ENCODE measurements at places on chromosomes 16 and 17.

DNA sequence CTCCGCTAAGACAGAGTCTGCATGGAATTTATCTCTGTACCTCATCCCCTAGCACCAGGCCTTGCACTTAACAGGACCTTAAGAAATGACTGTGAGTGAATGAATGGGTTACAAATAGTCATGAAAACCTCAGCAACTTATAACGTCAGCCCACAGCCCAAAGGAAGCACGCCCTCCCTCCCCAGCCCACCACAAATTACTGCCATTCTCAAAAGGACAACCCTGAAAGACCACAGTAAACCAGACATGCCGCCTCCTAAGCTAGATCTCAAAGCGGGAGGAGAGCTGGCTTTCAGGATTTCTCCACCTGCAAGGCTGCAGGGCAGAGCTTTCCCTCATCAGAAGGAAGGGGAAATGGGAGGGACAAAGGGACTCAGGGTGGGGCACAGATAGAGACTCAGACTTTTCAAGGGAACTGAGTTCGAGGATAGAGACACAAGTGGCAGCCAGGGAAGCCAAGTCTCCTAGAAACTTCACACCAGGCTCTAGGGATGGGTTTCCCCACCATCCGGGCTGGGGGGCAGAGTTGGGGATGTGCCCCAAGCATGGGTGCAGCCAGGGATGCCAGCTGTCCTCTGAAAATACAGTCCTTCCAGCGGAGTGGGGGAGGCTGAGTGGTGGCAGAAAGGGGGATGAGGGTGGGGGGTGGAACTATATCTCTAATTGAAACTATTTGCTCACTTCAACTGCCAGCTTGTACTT, 56.7 kb downstream of the PLXDC1 start:
- no peak for DNase-seq

GRCh38 chr16:85821390-85822135, 22.1 kb downstream of the COX4I1 start:
- peak; percentile 98 for DNase-seq

DNA sequence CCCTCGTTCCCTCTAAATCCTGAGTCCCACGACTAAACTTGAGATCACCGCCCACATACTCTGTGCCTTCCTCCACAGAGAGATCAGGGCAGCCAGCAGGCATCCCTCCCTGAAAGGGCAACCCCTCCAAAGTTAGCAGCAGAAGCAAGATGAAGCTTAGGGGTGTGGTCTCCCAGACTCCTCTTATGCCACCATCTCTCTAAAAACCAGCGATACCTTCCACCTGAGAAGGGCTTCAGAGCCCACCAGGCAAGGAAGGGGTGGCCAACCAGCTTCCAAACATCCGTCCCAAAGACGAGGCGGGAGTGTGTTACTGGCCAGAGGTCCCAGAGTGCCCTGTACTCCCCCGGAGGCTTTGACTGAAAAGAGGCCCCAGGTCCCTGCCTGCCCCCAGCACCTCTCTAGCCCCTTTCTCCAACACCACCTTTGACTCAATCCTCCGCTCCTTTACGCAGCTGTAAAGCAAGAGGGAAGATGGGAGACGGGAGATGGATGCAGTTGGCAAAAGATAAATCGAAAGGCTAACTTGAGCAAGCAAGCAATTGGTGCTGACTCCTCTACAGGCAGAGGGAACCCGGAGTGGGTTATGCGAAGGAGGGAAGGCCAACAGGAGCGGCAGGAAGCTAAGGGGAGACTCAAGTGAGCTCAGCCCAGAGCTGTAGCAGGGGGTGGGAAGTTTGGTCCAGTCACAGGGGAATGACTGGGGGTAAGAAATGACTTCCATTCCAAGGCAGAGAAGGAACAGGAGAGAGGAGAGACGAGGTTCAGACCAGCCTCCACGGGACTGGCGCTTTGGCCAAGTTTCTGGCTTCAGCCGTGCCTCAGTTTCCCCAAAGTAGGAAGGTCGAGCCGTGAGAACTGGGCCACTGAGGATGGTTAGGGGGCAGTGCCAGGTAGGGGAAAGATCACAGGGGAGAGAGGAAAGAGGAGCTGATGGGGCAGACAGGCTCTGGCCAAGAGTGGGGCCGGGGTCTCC, 1.0 kb downstream of the ST3GAL2 start:
- DNase-seq, result peak; percentile 84

- no peak for DNase-seq
Measured at GRCh38 chr17:58305626-58306025, 23.0 kb downstream of the TSPOAP1 start.

DNA sequence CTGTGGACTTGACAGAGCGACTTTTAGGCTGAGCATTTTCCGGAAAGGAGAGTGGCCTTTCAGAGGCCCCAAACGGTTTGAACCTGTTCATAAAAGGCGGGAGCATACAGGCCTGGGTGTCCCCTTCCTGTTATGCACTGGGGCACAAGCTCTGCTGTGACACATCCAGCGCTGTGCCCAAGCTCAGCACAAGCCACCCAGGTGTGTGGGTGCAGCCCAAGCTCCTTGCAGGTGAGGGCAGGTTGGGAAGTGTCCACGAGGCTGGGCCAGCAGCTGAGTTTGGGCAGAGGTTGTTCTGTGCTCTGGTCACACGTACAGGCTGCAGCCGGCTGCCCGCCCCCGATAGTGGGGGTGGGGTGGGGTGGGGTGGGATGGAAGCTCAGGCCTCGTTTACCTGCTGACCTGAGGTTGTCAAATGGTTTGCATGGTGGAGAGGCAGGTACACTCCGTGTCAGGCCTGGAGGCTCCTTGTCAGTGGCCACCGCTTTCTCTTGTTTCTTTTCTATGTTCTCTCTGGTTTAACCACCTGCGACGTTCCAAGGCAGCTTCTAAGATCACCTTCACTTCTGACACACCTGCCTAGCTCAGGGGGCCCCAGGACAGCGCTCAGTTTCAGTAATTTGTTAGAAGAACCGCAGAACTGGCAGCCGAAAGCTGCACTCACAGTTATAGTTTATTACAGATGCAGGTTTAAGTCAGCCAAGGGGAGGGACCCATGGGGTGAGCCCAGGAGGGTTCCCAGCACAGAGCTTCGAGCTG, 194.7 kb upstream of the CIBAR2 start:
- no peak for DNase-seq

GRCh38 chr16:80837533-80838147, 33.2 kb upstream of the CDYL2 start:
- DNase-seq, result no peak

DNA sequence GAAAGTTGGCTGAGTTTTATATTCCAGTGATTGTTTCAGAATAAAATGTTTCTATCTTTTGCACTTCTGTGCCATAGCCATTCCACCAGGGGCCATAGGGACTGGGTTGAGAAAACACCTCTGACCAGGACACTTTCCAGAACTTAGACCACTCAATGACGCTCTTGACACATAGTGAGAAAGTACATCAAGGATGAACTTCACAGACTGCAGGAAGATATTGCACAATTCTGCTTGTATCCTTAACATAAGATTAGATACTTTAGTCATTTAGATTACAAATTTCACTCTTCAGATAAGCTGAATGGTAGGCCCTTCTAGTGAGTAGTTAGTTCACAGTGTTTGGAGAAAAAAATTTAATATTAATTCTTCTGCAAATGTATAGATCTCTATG, 13.0 kb upstream of the MPHOSPH6 start:
- peak; percentile 70 for DNase-seq

DNA sequence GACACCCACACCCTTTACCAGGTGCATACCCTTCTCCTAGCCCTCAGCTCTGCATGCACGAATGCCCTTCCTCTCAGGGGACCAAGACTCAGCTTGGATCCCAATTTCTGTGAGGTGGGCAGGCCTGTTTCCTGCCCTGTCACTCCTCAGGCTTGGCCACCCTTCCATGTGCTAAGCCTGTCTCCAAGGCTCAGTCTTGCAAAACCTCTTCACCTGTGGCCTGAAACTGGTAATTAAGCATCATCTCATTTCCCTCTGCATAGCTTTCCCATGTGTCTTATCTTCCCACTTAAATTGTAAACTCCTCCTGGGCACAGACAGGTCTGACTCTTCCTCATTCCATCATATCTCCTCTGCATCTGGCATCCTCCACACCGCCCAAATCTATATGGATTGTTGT, 31.0 kb upstream of the SMPD3 start:
- no peak for DNase-seq

GRCh38 chr17:28867276-28867675, 12.5 kb downstream of the ERAL1 start:
- DNase-seq, result no peak

DNA sequence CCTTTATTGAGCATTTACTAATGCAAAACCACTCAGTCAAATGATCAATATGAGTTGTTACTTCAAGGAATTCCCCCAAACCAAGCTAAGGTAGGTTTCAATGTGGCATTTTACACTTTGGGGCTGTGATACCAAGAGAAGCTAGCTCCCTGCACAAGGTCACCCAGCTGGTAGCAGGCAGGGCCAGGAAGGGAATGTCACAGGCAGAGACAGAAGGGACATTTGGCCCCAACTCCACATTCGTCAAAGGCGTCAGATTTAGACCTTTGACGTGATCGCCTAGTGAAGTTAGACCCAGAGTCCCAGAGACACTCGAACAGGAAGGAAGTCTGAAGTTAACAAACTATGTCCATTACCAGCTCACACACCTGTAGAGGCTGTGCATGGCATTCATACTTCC, 5.5 kb upstream of the SMG1 start:
- no peak for DNase-seq

- DNase-seq, result no peak
Measured at GRCh38 chr17:17713839-17714238, 32.6 kb downstream of the RAI1 start.

- DNase-seq, result peak; percentile 58
Measured at GRCh38 chr17:1882836-1883235, 53.0 kb downstream of the RPA1 start.

- peak; percentile 53 for DNase-seq
Measured at GRCh38 chr17:2954898-2955445, 108.4 kb downstream of the OR1D5 start.

DNA sequence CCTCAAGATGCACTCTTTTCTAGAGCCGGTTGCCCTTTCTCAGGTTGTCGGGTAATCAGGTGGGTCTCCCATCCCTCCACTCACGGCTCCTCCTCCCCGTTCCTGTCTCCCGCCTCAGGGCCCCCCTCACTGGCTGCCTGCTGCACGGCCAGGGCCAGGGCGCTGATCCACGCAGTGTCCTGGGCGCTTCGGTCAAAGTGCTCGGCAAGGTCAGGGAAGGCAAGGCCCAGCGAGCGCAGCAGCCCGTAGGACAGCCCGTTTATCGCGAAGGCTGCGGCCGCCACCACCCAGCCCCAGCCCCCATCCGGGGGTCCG, 753 bp downstream of the SLC16A11 start:
- no peak for DNase-seq

- DNase-seq, result no peak
Measured at GRCh38 chr17:82815354-82815753, 24.5 kb downstream of the ZNF750 start.

DNA sequence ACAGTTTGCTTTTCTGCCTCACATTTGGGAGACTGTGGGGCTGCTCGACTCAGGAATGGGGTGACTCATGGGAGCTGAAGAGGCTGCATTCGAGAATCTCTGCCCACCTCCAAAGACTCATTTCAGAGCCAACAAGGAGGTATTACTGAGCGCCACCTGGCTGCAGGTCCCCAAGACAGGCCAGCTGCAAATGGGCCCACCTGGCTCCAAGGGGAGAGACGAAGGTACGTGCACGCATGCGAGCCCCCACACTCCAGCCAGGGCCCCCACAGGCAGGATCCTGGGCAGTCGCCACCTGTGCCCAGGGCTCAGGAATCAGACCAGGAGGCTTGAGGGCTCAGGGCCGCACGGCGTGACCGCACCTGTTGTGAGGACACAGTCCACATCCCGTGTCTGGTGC, 6.0 kb downstream of the HAGHL start:
- no peak for DNase-seq

DNA sequence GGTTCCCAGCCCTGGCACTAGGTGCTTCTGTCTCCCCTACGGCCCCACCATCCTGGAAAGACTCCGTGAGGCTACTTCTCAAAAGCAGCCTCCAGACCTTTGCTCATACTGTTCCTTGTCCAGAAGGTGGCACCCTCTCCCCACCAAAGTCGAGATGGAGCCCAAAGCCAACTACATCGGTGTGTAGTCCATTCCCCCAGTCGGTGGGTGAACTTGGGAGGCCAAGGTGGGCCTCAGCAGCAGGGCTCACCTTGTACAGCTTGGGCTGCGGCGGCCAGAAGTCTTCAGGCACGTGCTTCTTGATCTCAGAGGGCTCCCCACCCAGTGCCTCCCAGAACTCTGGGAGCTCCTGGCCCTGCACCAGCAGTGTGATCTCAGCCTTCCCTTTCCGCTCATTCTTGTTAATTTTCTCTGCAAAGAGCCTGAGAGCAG, 10.2 kb downstream of the FLII start:
- peak; percentile 79 for DNase-seq

- no peak for DNase-seq
Measured at GRCh38 chr17:1605681-1606351, 22.8 kb downstream of the SLC43A2 start.

GRCh38 chr16:11630046-11630767, 38.0 kb upstream of the SNN start:
- no peak for DNase-seq

GRCh38 chr17:36884495-36885152, 52.7 kb upstream of the LHX1 start:
- no peak for DNase-seq

DNA sequence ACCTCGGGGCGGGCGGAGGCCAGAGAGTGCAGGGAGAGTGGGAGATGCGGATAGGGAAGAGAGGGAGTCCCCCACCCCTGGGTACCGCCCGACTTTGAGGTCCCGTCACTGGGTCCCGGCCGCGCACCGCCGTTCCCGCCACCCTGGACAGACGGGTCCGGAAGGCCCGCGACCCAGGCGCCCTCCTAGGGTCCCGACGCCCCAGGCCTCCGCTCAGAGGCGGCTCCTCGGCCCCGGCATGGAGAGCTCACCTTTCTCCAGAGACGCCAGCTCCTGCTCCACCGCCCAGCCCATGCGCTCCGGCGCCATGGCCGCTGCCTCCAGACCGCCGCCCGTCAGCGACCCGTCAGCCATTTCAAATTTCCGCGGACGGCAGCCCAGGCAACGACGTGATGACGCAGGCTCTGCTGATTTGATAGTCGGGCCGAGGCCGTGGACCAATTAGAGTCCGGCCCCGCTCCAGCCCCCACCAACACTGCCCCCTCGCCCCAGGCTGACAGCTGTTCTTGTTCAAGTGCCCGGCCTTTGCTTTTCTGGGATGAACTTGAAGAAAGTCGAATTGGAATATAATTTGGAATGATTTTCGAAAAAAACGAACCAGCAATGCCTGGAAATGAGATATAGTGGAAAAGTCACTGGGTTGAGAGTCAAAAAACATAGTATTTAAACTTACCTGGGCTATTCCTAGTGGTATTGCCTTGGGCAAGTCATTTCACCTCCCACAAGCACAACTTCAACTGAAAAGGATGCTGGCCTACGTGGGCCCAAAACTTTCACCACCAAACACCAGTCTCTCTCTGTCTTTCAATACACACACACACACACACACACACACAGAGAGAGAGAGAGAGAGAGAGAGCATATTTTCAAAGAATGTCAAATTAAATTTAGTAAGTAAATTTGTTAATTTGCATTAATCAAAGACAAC, at the start of gene SHCBP1:
SHCBP1 (minus strand) TSS at position 374 of the 928 bp plus-strand sequence; CDS start at position 354, 20 bp downstream.
- DNase-seq, result peak; percentile 91

DNA sequence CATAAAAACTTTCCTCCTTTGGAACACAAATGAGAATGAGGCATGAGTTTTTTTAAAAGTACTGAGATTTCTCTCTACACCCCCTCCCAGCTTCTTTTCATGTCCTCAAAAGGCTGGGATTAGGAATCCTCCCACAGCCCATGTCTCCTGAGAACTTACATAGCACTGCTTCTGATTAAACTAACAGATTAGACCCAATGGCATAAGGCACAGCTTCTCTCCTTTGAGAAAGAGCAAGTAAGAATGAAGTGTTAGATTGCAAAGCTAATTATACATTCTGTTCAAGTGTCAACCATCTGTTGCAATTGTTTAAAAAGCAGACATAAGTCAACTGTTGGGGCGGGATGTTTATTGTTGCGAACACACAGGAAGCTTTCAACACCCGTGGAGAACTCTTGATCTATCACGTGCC, 715.1 kb downstream of the CDH11 start:
- DNase-seq, result no peak

All from suppressor macrophage treated with lipopolysaccharide for 1 hour (primary cell).